ENCODE measurements at places on chromosomes 2 and 18. TPM values are rescaled to one million over a fixed set of nuclear protein-coding genes. Genes with fewer than 3 reads are reported as not detected.

- no peak for DNase-seq
- H3K4me1 ChIP-seq: peaks cover 3% of the 10 kb centered on the region
- H3K4me3 ChIP-seq: no peak overlapping the region
- no peak overlapping the region for H3K27ac ChIP-seq
Measured at GRCh38 chr2:67240507-67240906, 156.6 kb upstream of the ETAA1 start.

RNF152 gene
- total RNA-seq: 2.6 TPM

DNA sequence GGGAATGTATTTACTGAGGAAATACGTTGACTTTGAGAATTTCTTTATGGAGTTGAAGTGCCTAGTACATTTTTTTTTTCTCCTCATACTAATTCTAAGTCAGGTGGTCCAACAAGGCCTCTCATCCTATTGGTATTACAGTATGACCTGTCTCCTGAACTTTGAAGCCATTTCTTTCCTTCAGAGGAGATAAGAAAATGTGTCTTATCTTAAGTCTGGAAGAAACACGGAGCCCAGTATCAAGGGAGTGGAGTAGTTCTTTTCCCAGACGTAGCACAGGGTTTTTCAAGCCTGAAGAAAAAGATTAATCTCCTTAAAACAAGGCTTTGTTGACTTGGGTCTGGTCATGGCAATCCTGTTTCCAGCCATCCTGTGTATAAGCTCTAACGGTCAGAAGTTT is 11.6 kb upstream of the CPS1 start:
- H3K4me3 ChIP-seq: no peak overlapping the region
- no peak for DNase-seq
- H3K27ac ChIP-seq: no peak overlapping the region
- no peaks in the 10 kb centered on the region for H3K27me3 ChIP-seq

TCF7L1 gene
- 108 TPM for total RNA-seq

RFX8 gene
- 0.21 TPM for total RNA-seq

Measured in WTC11 (cell line).